ENCODE measurements at places on chromosomes 6 and 20.

- no peak for DNase-seq
Observed at GRCh38 chr6:136926383-136926782, 4.3 kb downstream of the SLC35D3 start.

GRCh38 chr6:319177-320131 lies 27.2 kb downstream of the DUSP22 start:
- no peak for DNase-seq

DNA sequence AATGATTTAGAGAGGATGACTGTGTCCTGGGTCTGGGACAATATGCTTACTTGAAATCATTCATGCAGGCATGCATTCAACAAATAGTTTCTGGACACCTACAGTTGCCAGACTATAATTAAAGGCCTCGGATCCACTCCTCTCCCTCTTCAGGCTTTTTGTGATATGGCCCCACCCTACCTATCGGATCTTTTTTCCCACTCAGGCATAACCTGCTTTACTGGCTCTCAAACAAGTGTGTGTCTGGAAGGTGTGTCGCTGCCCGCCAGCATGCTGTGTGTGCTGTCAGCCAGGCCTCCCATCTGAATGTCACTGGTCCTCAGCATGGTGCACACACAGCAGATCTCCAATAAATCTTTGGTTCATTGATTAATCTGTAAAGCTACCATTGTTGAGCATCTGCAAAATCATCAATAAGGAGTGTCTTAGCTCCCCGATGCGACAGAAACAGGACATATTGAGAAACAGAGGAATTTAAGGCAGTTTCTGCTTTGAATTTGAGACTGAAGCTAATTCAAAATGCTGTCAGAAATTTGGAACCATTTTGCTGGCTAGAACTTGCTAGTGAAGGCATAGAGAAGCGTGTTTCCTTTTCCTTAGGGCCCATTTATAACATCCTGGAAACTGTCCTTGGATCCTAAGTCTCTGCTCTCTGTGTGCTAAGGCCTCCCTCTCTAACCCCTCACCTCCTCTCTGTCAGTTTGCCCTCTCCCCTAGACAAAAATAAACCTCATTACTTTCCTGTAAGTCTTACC lies 23.5 kb upstream of the CCN6 start:
- no peak for DNase-seq

GRCh38 chr6:80214436-80215022 lies 108.1 kb downstream of the BCKDHB start:
- DNase-seq, result peak; percentile 25

DNA sequence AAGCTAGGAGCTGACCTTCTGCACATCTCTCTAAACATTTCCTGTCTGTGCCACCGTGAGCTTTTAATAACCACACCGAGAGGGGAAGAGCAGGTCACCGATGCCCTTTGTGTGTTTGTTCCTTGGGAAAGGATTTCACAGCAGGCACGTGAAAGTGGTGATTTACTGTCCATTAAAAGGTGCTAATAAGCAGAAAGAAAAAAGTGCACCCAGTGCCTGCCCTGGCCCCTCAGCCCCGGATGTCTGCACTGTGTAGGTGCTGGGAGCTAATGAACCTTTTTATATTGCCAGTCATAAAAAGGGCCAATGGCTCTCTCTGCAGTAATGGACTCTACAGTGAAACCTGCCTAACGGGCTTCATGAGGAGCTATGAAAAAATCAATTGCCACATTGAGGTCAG lies 312.6 kb downstream of the C6orf118 start:
- DNase-seq, result no peak

- DNase-seq, result no peak
Observed at GRCh38 chr6:13099771-13100170, 228.6 kb downstream of the TBC1D7 start.

GRCh38 chr6:154513601-154514320 lies 3.3 kb upstream of the CNKSR3 start:
- DNase-seq, result no peak

DNA sequence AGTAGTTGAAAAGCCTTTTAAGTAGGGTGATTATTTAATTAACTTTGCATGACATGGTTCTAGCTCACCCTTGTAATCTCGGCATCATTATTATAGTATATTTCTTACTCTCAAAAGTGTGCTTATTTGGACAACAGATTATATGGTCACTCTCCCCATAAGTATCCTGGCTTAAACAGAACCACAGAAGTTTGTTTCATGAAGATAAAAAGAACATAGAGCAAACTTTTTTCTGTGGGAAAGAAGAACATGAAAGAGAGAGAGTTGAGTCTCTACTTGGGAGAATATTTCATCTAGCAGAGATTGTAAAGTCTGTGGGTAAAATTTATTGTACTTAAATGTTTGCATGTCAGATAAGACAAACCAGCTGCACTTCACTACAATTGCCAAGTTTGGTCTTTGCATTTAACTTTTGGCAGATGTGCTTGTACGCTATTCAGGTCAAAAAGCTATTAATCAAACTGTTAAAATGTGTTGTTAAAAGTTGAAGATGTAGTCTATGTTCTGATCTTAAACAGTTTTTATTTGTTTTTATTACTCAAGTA lies 33.4 kb upstream of the PRIM2 start:
- no peak for DNase-seq

DNA sequence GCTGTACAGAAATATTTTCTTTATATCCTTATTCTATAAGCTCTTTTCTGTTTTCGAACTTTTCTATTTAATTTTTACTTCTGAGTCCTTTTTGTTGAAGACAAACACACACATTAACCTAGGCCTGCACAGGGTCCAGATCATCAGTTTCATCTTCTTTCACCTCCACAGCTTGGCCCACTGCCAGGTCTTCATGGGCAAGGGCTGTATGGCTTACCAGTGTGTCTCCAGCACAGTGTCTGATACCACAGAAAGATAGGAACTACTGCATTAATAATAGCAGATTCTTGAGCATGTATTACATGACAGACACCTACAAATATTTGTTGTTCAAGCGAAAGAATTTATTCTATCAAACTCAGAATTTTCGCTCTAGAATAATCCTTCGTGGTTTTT lies 24.4 kb downstream of the QKI start:
- no peak for DNase-seq

GRCh38 chr6:154154389-154154967 lies 115.4 kb downstream of the OPRM1 start:
- DNase-seq, result no peak

- DNase-seq, result no peak
Observed at GRCh38 chr20:48705240-48706115, 122.3 kb downstream of the PREX1 start.

GRCh38 chr20:43752051-43752360 lies 25.2 kb upstream of the GTSF1L start:
- DNase-seq, result no peak

GRCh38 chr6:54801669-54802068 lies 44.9 kb upstream of the FAM83B start:
- DNase-seq, result no peak

DNA sequence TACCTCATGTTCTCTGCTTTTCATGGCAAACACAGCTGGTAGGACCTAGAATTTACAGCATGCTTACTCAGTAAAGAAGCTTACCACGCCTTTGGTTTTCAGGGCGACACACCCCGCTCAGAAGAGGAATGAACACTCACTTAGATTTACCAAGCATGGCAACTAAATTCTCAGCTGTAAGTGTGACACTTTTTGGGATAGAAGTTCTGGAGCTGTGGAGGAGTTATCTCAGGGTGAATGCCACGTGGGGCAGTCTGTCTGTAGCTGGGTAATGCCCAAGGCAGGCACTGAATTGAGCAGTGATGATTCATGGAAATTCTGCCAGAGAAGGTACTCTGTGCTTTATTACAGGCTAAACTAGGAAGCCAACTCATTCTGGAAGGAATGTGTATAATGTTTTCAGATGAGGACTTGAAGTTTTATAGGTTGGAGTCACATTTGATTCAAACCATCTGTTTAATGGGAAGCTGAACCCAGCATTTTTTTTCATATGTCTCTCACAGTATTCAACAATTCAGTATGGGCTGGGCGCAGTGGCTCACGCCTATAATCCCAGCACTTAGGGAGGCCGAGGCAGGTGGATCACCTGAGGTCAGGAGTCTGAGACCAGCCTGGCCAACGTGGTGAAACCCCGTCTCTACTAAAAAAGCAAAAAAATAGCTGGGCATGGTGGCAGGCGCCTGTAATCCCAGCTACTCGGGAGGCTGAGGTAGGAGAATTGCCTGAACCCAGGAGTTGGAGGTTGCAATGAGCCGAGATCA lies 3.5 kb upstream of the PRIM2 start:
- DNase-seq, result no peak

GRCh38 chr20:57664924-57665588 lies 44.8 kb downstream of the PMEPA1 start:
- no peak for DNase-seq

- no peak for DNase-seq
Observed at GRCh38 chr20:16299897-16300296, 273.4 kb downstream of the KIF16B start.

DNA sequence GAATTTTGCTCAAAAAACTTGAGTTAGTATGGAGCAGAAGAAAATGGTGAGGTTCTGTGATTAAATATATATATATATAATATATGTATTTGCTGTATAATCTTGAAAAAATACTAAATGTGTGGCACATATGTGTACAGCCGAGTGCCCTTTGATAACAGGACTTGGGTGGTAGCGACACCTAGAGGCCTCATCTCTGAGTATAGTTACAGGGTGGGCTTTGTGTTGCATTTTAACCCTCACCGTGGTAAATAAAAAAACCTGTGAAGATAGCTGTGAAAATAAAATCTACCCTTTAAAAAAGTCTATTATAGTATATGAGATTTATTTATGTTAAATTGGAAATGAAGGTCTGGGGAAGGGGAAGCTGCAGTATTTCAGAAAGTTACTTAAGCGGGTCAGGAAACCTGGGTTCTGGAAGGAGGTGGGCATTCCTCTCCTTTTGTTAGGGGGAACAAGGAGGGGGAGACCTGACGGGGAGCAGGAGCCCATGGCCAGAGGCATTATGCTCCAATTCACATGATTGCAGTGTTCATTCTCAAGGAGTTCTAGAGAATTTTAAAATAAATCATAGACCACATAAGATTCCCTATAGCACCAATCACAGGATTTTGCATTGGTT lies 82.7 kb downstream of the SH3BGRL2 start:
- peak; percentile 49 for DNase-seq

DNA sequence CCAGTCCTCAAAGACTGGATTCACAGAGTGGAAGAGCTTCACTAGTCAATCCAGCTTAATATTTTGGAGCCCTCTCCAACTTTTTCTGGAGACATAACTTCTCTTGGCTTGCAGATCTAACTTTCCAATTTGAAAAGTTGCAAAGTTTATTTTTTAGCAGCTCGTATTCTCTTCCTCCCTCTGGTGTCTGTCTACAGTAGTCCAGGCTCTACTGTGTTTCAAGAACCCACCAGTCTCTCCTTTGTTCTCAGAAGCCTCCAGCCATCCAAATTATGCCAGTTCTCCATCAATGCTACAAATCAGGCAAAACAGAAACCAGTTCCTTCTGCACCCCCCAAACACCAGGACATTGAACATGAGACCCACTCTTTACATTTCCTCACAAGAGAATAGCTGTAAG lies 376.1 kb upstream of the OPRM1 start:
- no peak for DNase-seq

DNA sequence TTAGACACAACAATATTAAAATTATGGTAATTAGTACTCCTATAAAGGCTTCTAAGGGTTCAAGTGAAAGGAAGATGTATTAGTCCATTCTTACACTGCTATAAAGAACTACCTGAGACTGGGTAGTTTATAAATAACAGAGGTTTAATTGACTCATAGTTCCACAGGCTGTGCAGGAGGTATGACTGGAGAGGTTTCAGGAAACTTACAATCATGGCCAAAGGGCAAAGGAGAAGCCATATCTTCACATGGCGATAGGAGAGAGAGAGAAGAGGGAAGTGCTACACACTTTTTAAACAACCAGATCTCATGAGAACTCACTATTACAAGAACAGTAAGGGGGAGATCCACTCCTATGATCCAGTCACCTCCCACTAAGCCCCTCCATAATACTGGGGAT lies 52.9 kb downstream of the TINAG start:
- DNase-seq, result no peak

DNA sequence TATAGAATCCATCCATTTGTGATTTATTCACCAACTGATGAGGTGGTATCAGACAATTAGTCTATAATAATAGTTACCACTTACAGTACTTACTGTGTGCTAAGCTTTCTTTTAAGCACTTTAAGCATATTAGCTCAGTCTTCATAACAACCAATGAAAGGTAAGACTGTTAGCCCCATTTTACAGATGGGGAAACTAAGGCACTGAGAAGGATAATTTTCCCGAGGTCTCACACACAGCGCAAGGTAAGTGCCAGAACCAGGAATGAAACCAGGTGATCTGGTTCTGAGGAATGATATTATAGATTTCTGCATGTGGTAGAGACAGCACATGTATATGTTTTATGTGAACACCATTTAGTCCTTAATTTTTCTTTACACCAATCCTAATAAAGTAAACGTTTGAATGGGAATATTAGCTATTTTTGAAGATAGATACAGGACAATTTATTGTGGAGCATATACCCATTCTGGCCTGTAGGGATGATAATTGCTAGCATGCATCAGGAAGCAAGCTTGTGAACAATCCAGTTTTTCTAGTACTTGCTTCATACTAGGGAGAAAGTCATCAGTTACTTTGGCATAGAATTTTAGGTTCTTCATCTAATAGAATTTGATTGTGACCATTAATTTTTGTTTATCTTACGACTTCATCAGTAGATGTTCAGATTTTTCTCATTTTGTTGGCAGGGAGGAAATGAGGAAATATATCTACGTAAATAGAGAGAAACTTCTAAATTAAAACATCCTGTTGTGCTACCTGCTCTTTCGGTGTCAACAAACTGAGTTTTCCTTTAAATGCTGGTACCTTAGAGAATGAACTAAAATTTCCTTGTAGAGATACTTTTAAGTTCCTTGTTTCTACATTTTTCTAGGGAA lies 3.0 kb downstream of the YWHAB start:
- no peak for DNase-seq

All from activated naive CD4-positive, alpha-beta T cell treated with anti-CD3 and anti-CD28 coated beads, Interleukin-2, amount 50 U/mL, for 72 hours (primary cell).